Activated CD4-positive, alpha-beta T cell treated with anti-CD3 and anti-CD28 coated beads, Interleukin-2, amount 10 ng/mL, durations not matched to agents 24 days and 14 days (primary cell): ENCODE measurements at places on chromosomes 3 and 15. TPM values are rescaled to one million over a fixed set of nuclear protein-coding genes. Genes with fewer than 3 reads are reported as not detected.

Gene SLC22A14
- total RNA-seq, result not detected in 2 replicates

Gene ACKR4
- 0.26 and 0.58 TPM in 2 replicates for total RNA-seq

Gene ANKRD34C
- not detected in 2 replicates for total RNA-seq

Gene CPNE9
- total RNA-seq, result 0.17 TPM in 1 of 2 replicates, not detected in the other

Gene GOLGB1
- total RNA-seq, result 21.0 and 22.2 TPM in 2 replicates

Gene LRTM1
- total RNA-seq, result not detected in 2 replicates

Gene ATP2B2
- 0.31 TPM in 1 of 2 replicates, not detected in the other for total RNA-seq

Gene TMED3
- total RNA-seq, result 53.9 and 54.3 TPM in 2 replicates

Gene LRRC3B
- total RNA-seq, result not detected in 2 replicates

Gene PP2D1
- not detected in 2 replicates for total RNA-seq

Gene GOLGA8R
- total RNA-seq, result 1.3 and 1.5 TPM in 2 replicates

Gene FBXL22
- 0.80 and 1.3 TPM in 2 replicates for total RNA-seq

Gene KNL1
- 25.3 and 25.6 TPM in 2 replicates for total RNA-seq

Gene CCDC39
- not detected in 2 replicates for total RNA-seq

Gene RPL14
- total RNA-seq, result 2,598 and 2,688 TPM in 2 replicates
